NCI-H1694 (cell line): ENCODE measurements at places on chromosomes 11 and 22.

DNA sequence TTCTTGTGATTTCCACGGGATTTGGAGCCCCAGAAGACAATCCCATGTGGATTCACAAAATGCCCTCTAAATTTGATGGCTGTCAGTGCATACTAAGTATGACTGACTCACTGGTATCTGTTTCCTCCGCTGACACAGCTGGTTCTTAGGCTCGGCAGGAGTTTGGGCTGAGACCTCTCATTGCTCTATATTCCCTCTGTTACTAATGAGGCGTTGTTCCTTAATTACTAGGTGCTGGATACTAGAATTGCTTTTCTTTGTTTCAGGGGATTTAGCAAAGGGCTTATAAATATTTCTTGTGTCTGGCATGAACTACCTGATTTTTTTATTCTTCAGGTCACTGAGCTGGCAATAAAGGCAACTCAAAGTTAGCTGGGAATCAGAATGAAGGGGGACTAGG, 53.2 kb upstream of the EHF start:
- DNase-seq, result no peak

DNA sequence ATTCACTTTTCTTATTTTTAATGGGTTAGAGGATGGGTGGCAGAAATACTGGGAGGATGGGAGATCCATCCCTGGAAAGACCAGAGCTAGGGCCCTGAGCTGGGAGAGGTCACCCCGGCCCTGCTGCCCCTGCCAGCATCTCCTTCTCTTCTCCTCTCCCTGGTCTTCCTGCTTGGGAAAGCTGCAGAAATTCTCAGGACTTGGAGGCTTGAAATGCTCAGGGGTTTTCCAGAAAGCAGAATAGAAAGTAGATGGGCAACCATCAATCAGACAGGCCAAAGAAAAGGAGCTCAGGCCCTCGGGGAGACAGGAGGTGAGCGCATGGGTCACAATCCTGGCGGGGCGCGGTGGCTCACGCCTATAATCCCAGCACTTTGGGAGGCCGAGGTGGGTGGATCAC, 1.5 kb downstream of the APOBEC3H start:
- no peak for DNase-seq

DNA sequence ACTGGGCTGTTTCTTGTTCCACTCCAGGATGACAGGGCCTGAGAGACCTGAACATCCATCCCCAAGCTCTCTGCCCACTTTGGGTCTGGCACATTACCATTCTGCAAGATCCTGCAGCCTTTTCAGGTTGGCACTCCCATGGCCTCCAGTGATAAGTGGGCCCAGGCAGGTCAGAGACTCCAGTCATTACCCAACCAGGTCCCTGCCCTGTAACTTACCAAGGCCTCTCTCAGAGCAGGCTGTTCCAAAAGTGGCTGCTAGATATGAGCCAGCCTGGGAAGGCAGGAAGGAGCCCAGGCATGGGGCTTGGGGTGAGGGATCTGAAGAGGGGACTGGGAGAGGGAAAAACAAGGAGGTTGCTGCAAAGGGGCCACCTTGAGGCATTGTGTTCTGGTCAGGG, 35.9 kb downstream of the KCNQ1OT1 start:
- no peak for DNase-seq

DNA sequence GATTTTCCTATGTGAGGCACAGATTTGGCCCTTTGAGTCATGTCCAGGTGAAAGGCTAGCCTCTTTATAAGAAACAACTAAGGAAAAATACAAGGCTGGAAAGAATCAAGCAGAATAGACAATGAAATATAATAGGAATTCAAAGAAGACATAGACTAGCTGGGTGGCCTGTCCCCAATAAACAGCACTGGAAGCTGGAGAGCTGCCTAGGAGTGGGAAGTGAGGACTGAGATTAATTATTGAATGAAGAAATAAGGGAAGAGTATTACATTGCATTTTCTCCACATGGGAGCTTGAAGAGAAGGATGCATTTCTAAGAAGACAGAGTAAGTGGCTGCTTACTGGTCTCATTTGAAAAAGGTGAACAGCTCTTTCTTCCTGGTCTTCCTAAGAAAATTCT, 100.0 kb downstream of the CCDC34 start:
- no peak for DNase-seq

DNA sequence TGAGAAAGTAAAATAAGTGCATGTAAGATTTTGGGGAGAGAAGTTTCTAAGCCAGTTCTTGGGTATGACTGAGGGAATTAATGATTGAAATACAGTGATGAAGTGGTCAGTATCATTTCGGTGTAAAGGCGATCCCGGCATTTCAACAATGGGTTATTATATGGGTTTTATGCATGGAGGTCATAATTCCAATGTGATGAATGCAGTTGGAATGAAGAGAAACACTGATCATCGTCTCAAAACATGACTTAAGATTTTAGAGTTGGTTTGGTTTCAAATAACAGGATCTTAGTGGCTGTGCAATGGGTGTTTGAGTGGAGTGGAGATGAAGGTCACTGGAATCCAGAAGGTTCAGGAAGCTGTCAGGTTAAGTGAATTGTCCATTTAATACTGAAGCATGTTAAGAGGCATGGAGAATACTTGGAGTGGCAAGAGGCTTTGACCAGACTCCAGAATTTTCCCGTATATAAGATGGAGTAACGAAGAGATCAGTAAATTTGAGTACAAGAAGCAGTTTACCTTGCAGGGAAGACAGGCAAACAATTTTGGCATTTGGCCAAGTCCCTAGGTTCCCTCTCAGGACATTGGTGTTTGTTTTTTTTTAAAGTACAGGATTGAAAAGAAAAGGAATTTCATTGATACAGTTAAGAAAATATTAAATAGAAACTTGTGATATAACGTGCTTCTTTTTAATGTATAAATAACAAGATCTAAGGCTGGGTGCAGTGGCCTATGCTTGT, 96.4 kb upstream of the BIRC3 start:
- DNase-seq, result no peak

DNA sequence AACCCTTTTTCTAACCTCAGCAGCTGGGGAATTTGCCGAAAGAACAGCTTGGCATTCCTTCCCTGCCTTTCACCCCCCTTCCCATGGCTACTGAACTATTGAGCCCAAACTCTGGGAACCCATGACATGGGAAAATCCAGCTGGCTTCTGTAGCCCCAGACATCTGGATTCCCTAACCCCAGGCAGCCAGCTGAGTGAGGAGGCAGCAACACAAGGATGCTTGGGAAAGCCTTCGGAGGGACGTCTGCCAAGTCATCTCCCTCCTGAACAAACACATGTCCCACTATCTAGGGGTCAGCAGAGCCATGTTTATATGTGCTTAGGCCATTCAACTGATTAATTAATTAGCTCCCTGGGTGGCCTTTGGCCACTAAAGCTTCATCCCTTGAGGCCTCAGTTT, 21.6 kb downstream of the LRRC55 start:
- DNase-seq, result no peak

- DNase-seq, result no peak
These were observed 19.3 kb downstream of the RRP7A start for GRCh38 chr22:42500161-42500835.
